ENCODE measurements at places on chromosomes 12 and 14.

DNA sequence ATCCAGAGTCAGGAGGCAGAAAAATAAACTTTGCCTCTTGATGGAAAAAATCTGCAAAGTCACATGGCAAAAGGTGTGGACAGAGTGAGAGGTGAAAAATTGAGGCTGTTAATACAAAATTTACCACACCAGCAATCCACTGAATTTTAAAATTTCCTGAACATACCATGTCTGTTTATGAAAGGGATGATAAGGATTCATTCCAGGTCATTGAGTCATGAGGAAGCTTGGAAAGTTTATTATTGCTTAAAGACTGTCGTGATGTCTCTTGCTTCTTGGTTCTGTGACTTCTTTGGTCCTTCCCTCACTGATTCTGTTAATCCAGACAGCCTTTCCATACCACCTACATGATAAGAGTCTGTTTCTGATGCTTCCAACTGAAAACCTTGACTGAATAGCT is 73.2 kb downstream of the TTC6 start:
- DNase-seq: no peak

- no peak for DNase-seq
Measured at GRCh38 chr12:131137009-131137835, 183.5 kb downstream of the ADGRD1 start.

DNA sequence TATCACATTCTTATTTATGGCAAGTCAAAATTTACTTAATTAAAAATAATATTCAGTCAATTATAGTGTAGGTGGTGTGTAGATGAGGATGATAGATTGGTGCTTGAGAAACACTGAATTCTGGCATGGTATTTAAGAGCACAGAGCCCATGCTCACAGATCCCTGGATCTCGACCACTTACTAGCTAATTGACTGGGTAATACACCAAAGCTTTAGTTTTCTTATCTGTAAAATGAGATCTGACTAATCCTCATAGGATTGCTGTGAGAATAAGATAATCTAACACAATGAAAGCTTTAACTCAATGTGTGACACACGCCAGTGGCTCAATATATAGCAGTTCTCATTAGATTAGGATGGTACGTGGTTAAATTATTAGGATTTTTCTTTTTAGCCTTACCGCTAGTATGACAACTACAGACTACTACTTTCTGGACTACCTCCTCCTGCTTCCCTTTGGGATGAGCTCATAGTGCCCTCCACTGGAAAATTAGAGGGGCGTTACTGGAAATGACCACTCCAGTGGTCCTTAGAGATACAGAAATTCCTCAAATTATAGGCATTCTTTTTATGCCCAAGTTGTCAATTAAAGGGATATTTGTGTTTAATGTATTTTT is 482.8 kb upstream of the TBX3 start:
- no peak for DNase-seq

DNA sequence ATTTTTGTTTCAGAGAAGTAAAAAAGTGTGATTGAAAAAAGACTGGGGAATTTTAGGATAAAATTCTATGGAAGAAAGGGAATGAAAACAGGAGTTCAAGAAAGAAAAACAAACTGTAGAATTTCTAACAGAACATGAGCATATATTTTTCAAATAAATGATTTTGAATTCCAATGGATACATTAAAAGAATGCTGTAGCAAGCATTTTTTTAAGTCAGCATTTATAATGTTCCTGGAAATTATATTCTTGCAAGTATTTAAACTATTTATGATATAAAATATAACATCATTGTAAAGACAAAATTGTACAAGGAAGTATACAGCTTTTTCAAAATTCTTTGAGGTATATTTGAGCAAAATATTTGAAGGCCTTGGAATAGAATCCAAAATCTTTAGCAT is 450.7 kb downstream of the AEBP2 start:
- DNase-seq: no peak

- DNase-seq: no peak
Measured at GRCh38 chr12:6952863-6953441, 1.8 kb downstream of the PTPN6 start.

- no peak for DNase-seq
Measured at GRCh38 chr12:65868133-65868705, 43.9 kb downstream of the HMGA2 start.

GRCh38 chr12:12482959-12483358 is 79.7 kb downstream of the DUSP16 start:
- DNase-seq: no peak

GRCh38 chr14:101234999-101235334 is 326.3 kb upstream of the DIO3 start:
- no peak for DNase-seq

DNA sequence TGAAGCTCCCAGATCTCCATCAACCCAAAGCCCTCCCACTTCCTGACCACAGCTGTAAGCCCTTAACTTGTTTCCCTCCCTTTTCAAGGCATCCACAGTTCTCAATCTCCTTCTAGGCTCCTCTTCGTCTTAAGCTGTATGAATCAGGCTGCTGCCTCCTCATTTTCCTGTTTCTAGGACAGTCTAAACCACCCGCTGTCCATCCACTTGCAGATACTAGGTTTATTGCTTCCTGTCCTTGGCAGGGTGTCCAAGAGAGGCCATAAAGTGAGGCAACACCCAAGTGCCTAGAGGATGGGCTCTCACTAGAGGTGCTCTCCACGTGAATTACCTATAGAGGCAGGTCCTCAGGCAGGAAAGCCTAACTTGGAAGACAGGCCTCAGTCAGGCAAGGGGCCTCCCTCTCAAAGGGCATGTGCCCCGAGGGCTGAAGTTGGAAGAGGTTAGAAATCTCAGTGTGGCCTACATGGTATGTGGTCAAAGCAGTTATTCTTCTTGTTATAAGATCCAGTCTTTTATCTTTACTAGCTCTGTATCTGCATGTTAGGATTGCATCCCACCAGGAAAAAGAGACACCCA is 8.8 kb upstream of the TMEM106C start:
- DNase-seq: no peak

GRCh38 chr12:99043319-99043914 is 398.3 kb downstream of the APAF1 start:
- DNase-seq: no peak

DNA sequence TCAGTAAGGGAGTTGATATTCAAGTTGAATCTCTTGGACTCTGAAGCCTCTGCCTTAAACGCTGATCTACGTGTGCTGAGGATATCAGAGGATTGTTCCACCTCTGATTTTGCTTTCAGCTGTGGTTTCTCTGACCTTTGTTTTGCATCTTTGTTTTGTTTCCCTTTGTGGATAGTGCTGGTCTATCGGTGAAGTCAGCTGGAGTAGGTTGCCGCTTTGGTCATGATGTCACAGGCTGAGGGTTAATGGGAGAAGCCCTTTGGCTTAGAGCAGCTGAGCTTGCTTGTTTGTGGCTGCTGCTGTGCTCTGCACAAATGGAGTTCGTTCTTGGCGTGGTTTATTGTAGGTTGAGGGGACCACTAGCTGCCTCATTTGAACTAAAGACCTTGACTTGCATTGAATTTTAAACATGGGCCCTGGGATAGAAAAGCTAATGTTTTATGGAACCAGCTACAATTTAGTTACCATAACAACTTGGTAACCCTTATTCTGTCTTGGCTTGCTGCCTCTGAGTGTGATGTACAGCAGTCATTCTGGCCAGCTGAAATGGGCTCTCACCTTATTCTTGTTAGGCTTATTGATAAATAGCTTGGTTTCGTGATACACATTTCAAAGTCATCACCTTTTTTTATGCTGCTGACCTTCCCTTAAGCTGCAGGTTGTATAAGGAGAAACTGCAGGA is 284.5 kb upstream of the E2F7 start:
- DNase-seq: no peak

- DNase-seq: no peak
Measured at GRCh38 chr14:104819361-104819781, 18.5 kb downstream of the ZBTB42 start.

DNA sequence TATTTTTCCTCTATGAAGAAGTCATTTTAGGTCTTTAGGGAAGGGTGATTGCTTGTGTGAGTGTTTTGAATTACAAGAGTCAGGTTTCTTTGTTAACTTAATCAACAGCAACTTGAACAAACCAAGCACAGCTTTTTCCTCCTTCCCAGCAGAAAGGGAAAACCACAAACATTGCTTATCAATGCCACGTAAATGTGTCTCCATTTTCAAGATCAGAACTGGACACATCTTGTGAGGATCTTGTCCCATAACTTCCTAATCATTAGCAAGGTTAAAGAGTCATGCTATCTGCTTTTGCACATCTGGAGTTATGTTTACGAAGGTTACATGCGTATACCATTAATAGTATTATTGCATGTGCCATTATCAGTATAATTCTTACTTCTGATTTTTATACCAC is 248.0 kb upstream of the FLRT2 start:
- DNase-seq: no peak

GRCh38 chr14:83006121-83006670 is 1472.5 kb upstream of the SEL1L start:
- no peak for DNase-seq

DNA sequence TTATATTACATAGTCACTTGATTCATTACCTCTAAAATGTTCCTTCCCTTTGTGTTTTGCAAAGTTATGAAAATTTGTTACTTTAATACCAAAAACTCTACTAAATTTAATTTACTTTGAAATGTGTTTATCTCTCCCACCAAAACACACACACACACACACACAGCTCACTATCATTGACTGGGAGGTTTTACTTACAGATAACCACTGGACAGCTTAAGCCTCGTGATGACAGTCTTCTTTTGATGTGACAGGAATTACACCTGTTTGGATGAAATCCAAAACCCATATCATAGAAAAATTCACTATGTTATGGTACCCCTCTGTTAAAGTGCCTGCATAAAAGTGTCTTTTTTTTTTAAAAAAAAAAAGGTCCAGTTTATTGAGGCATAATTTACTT is 15.6 kb downstream of the BBS10 start:
- DNase-seq: no peak

- no peak for DNase-seq
Measured at GRCh38 chr14:86858031-86858430, 1135.0 kb downstream of the GALC start.

- no peak for DNase-seq
Measured at GRCh38 chr12:31322801-31323207, 3.1 kb downstream of the SINHCAF start.

DNA sequence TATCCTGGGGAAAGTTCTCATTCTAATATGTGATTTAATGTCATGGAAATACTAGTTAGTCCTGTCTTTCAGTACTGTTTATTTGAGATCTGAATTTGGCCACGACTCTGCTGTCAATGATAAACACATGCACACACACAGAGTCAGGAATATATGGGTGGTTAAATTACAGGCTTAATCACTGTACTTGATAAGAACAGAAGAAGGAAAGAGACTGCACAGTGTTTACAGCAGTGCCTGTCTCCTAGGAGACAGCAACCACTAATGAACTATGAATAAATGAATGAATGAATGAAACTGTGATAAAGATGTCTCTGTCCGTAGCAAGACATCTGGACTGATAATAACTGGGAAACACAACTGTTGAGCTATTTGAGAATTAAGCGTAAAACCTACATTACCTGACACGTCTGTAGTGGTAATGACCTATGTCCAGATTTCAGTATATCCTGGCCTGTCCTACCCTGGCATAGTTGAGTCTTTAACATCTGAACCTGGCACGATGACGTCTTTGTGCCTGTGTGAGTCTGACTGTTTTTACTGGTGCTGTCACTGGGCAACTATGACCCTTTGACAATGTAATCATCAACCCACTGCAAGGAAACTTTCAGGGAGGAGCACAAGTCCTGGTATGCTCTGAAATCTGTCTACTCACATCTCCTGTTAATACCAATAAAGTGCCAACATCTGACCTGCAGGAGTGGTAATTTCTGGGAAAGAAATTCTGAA is 524.6 kb downstream of the TMEM132D start:
- no peak for DNase-seq

DNA sequence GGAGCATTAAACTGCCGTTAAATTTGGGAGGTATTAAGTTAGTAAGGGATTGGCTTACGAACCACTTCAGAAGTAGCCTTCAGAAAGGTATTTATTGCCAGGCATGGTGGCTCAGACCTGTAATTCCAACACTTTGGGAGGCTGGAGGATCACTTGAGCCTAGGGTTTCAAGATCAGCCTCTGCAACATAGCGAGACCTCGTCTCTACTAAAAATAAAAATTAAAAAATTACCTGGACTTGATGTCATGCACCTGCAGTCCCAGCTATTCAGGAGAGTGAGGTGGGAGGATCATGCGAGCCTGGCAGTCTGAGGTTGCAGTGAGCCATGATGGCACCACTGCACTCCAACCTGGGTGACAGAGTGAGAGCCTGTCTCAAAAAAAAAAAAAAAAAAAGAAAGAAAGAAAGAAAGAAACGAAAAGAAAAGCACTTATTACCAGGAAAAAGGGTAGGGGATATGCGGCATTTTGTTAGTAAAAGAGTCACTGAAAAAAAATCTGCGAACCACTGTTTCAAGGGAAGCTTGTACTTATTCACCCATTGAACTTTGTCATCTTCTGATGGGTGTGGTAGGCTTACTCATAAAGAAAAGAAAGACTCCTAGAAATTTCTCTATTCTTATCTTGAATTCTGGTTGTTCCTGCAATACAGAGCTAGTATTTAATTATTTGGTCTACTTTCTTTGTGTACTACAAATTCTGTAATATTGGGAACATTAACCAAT is 33.6 kb upstream of the PLEKHA5 start:
- no peak for DNase-seq

DNA sequence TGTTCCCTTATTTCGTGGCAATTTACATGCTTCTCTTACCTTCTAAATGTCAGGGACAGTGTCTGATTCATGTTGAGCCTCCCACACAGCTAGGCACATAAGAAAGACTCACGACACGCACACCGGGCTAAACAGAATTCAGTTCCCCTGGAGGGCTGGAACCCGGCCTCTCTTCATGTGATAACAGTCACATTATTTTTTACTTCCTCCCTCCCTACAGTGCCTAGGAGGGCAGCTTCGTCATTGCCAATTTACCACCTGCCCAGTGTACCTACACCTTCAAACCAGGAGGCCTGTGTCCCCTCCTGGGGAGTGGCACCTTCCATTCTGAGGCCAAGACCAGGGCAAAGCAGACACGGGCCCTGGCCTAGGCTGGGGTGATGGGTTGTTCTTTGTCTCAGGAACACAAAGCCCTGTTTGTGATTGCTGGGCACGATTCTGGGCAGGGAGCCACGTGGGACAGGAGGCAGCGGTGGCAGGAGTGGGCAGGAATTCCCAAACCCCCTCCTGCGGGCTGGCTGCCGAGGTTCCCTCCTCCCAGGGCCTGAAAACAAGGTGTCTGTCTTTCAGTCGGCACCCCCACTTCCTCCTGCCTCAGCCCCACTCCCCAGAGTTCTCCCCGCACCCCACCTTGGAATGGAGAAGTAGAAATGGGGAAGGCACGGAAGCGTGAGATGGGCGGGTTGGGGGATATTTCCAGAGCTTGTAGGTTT is 6.8 kb upstream of the RASAL1 start:
- no peak for DNase-seq

- DNase-seq: no peak
Measured at GRCh38 chr12:107715780-107716179, 30.2 kb downstream of the PWP1 start.

DNA sequence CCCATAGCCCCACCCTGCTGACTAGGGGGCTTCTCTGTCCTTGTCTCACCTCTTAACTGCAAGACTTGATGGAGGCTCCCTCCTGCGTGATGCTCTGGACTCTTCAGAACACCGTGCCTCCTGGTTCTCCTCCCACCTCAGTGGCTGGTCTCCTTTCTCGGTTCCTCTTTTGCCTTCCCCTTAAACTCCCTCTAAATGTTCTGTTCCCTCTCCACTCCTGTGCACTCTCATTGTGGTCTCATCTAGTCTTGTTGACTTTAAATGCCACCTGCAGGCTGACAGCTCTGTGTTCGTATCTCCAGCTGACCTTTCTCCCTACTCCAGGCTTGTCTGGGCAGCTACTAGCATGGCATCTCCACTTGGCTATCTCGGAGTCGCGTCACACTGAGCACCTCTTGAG is 28.3 kb downstream of the DYNC1H1 start:
- no peak for DNase-seq

All from NCI-H524 treated with DMSO at 0.1 percent for 48 hours (cell line).